ENCODE measurements at places on chromosomes 1 and 21.
A peak's percentile ranks its signal among the peaks of the same experiment; 100 is the strongest.

DNA sequence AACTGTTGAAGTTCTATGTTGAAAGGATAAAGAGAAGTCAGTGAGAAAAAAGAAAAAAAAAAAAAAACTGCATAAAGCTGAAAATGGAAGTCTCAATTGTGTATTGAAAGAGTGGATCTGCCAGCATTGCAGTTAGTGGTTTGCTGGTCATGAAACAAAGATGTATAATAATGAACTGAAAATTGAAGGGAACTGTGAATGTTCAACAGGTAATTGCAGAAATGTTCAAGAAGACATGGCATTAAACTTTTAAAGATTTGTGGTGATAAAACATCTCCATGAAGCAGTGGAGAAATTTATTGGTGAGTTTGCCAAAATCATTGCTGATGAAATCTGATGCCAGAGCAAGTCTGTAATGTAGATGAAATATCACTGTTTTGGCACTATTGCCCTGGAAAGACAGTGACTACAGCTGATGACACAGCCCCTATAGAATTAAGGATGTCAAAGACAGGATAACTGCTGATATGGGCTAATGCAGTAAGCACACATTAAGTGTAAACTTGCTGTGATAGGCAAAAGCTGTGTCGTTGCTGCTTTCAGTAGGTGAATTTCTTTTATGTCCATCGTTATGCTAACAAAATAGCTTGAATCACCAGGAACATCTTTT, 71.0 kb downstream of the RD3 start:
- DNase-seq: no peak

DNA sequence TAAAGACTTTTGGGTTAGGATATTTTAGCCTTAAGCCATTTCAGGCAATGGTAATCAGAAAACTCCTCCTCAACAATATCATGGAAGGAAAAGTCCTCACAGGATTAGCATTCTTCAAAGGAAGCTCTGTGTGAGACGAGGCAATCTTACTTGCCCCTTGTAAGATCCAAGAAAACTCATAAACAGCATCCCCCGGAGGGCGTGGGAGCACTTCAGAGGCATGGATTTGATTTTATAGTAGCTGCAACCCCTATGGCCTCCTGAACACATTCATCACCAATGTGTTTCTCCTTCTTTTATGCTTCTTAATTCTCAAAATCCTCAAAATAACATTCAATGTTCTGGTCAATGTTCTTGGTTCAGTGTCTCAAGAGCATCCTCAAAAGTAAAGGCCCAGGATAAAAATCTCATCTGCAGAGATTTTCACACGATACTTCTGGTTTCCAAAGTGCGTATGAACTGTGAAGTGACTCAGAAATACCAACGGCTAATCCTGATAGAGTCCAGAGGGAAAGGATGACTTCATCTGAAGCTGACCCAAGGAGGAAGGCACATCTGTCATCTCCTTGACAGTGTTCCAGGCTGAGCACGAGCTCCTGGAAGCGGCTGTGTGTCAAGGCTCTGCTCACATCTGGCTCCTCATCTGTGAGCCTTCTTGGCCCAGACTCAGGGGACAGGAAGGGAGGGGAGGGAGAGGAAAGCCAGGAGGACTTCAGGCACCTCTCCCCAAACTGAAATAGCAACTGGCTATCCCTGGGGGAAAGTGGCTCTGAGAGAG, 49.3 kb upstream of the PSEN2 start:
- DNase-seq: no peak

DNA sequence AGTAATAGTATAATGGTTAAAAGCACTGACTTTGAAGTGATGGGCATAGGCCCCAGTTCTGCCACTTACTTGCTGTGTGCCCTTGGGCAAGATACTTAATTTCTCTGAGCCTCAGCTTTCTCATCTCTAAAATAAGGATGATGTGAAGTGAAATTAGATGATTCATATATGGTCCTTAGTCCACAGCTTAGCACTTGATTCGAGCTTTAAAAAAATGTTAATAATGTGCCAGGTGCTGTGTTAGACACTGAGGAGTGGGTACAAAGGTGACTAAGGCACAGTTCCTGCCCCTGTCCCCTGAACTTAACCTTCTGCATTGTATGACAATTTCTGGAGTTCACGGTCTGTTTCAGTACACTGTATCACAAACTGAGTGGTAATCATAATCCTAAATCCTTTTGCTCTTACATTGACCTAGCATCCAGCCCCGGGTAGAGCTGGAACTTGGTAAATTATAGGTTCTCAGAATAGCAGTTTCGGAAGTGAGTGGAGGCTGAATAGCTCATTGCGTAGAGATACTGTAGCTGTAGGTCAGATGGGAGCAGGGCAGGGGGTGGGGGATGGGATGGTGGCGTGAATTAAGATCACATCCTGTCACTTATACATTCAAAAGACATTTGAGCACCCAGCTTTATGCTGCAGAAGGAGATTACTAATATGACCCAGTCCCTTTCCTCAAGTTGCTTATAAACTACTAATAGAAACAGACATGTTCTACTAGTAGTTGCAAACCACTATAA, 1.5 kb downstream of the ZNF691 start:
- DNase-seq: no peak

DNA sequence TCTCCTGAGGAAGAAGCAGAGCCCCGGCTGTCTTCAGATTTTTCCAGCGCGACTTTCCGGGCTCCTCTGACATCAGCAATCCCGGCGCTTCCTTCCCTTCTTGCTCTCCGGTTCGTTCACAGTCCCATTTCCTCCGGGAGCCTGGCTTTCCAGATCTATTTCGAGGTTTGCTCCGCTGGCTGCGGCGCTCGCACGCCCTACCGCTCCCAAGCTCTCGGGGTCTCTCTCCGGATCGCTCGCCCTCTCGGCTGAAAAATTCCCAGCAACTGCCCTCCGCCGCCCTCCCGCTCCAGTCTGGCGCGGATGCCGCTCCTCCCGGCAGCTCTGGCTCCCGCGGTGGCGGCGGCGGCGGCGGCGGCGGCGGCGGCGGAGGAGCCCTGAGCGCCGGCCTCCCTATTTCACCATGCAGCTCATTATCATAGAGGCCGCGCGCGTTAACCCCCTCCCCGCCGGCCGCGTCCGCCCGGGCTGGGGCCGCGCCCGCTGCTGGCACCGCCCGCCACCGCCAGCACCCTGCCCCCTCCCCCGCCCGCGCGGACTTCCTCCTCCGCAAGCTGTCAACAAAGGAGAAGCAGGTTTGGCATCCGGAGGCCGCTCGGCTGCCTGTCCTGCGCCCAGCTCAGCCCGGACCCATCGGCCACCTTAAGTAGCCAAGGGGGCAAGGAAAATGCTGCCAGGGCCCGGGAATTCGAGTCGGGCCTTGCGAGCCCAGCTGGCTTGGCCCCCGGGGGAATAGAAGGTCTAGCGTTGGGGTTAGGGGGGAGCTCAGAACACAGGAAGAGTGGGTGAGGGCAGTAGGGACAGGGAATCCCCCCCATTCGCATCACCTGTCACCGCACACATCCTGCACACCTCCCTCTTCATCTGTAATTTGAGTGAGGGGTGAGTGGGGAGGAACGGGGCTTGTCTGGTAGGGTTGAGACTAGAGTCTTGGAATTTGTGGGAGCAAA, at the start of gene PLXNA2:
TSS of gene PLXNA2 (minus strand) at position 418 of the 950 bp plus-strand sequence. CDS start 26,462 bp downstream, outside the sequence.
- no peak for DNase-seq

DNA sequence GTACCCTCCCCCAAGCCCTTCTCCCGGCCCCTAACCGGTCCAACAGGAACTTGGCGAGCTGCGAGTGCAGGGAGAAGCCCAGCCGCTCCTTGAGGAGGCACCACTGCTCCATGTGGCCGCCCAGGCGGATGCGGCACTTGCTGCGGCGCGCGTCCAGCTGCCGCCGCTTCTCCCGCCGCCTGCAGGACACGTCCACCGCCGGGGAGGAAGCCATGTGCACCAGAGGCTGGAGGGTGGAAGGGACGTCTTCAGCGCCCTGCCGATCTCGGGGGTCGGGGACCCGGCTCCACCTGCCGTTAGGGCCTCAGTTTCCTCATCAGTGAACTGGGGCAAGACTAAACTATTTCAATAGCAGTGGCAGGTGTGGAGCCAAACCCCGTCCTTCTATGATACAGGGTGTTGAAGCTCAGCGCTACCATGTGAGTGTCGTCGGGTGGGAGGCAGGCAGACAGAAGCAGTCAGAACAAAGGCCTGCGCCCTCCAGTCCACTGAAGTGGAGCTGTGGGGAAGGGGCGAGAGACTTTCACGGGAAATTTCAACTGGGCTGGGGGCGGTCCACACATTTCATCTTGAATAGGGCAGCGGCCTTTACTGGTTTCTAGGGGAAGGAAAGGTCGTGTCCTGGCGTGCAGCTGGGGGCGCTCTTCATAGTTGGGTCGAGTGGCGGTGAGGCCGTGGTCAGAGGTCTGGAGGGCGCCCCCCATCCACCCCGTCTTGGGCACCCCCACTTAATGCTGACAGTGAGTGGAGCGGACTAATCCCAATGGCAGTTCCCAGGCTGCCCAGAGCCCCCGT, 592 bp downstream of the ZNF692 start:
- DNase-seq: no peak

GRCh38 chr1:7008975-7009740, 223.9 kb downstream of the CAMTA1 start:
- no peak for DNase-seq

- no peak for DNase-seq
These were observed 27.9 kb downstream of the RBM11 start for GRCh38 chr21:14243874-14244273.

- DNase-seq: no peak
These were observed 1146.7 kb upstream of the PRMT6 start for GRCh38 chr1:105909811-105910210.

DNA sequence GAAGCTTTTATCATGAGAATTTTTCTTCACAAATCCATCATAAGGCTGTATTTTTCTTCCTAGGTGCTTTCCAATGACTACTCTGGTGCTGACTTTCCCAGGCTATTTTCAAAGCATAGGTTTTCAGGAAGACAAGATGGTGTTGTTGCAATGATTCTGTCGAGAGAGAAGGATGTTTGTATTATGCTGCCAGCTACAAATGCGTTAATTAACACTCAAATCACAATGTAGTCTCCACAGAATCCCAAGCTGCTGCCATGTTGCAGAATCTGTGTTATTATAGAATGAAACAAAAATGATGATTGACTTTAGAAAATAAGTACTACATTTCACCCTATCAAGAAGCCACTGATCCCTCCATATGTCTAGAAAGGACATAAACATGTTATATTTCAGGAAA, 179.5 kb upstream of the MAP1LC3C start:
- no peak for DNase-seq

- no peak for DNase-seq
These were observed 35.7 kb downstream of the ZMYND12 start for GRCh38 chr1:42420121-42420520.

GRCh38 chr1:56894014-56894413, 39.4 kb downstream of the C8A start:
- DNase-seq: no peak

GRCh38 chr1:29062157-29062942, 61.4 kb downstream of the TMEM200B start:
- DNase-seq: no peak

- DNase-seq: no peak
These were observed 10.3 kb upstream of the ACTL8 start for GRCh38 chr1:17744666-17745478.

- no peak for DNase-seq
These were observed 38.2 kb downstream of the PRDM16 start for GRCh38 chr1:3107201-3107600.

- no peak for DNase-seq
These were observed 3.9 kb downstream of the LAPTM5 start for GRCh38 chr1:30753660-30754123.

GRCh38 chr1:235739631-235740030, 90.0 kb upstream of the GNG4 start:
- no peak for DNase-seq

GRCh38 chr1:31243501-31244286, 4.0 kb upstream of the NKAIN1 start:
- peak; percentile 14 for DNase-seq

DNA sequence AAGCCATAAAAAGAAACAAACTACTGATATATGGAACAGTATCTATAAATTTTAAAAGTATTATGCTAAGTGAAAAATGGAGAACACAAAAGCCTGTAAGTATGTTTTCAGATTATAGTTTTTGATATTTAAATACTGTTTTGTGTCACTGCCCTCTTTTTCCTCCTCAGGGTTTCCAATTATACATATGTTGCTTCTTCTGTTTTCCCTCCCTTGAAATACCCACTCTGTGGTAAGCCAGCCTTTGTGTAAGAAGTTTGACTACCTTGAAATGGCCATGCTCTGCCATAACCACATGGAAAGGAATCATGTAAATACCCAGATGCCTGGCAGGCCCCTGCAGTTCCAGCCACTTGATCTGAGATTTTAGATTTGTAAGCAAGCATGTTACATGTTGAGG, 248.3 kb downstream of the AKT3 start:
- no peak for DNase-seq

- no peak for DNase-seq
These were observed 31.6 kb downstream of the VWA5B1 start for GRCh38 chr1:20322081-20322824.

DNA sequence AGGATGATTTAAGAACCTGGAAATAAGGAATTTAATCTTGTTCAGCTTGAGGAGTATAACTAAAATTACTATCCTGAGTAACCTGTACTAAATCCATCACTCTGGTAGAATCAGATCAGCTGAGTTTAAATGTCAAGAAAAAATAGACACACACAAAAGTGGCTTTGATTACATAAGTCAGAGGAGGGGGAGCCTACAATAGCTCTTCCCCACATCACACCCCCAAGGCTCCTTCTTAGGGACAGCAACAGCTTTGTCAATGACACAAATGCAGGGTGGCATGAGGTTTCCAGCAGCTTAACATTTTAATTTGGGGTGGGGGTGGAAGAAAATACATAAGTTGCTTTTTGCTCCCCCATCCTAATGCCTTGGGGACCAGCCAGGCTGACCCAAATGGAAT, 12.6 kb upstream of the NUP210L start:
- DNase-seq: no peak

Data from chondrocyte (in vitro differentiated cells).